ENCODE measurements at places on chromosomes 4 and X.

DNA sequence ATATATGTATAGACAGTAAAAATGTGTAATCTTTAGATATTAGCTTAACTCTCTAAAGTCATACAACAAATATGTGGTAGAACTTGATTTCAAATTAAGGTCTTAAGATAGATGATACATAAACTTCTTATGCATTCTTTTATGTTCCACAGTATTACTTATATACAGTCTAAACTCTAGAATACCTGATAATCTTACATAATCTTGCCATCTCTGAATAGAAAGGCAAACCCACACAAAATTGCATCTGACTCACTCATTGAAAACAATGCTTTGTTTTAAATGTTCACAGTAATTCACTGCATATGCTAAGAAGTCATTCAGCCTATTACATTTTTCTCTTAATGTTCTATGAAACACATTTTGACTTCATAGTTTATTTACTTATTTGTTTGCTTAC is 10.1 kb downstream of the SULT1B1 start:
- DNase-seq = no peak

DNA sequence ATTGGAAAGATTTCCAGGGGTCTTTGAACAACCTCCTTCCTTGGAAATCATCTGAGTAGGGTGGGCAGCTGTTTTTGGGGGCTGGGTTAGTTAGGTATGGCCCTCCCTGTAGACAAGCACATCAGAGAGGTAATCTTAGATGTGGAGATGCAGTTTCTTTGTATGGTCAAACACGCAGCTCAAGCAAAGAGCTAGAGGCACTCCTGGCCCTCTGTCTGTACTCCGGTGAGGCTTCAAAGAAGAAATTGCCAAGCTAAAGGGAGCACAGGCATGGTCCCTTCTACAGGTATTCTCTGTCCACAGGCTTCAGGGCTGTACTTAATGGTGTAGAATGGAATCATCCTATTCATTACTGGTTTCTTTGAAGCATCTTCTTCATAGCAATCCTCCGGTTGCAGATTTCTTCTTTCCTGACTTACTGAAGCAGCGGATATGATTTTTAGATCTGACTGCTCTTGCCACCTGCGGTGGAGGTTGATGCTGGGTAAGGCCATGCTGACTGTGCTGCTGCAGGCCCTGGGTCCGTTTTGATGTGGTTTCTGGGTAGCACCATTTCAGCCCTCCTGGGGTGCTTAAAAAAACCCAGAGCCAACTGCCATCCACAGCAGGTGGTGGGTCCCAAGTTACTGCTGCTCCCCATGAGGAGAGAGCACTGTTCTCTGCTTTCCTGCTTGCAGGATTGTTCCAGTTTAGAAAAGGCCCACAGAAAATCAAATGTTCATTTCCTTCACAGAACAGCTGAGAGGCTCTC is 318.9 kb upstream of the GATB start:
- DNase-seq = no peak

DNA sequence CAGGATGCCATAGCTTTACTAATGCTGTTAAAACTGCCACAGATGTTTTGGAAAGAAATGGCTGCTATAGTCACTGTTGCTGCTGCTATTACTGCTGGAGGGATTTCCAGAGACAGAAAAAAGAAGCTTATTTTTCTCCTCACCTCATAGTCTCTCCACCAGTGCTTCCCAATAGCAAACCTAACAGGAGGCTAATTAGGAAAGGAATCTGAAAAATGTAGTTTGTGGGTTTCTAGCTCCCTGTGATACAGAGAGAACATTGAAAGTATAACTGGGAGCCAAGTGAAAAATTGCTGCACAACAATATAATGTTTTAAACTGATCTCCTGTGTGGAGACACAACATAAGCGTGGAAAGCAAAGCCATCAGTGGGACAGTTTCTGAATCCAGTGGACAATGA is 8.6 kb upstream of the TSPAN7 start:
- DNase-seq = no peak

DNA sequence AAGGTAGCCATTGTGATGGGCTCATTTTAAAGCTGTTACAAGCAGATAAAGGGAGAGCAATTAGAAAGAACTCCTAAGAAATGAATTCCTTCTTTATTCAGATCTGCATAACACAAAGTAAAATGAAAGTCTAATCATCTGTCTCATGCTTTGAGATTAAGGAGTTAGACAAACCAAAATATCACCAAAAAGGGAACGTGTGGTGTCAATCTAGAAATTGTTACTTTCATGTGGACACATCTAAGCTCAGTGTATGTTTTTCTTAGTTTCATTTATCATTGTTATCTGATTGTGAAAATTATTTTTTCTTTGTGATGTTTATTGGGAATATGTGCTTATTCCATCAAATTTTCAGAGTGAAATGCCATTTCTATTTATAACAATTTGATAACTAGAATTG is 80.3 kb downstream of the BANK1 start:
- no peak for DNase-seq

DNA sequence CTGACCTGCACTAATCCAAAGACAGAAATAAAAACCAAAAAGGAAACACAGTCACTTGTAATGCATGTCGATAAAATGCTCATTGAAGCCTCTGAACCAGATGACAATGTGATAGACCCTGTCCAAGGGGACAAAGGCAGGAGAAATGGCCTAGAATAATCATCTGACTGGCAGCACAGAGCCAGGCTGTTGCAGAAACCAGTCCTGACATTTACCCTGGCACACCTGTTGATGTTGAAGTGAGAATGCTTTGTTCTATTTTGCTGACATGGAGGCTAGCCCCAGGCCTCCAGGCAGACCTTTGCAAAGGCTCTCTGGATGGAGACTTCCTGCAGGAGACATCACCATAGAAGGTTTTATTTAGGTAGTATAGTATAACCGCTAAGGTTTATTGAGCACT is 41.0 kb downstream of the TFDP3 start:
- no peak for DNase-seq

DNA sequence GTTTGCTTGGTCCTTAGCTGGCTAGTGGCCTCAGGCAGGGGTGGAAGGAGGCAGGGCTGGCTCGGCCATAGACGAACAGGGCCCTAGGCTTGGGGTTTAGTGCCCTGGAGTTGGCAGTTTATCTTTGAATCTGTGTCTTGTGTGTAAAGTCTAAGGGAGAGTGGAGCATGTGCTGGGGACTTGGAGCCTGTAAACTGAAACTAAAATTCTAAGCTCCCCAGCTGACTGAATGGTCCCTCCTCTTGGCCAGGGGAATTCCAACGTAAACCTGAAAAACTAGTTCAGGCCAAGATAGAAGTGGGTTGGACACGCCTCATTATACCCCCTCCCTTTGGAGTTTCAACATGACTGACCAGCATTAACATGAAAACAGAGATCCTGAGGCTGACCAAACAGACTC is 46.1 kb upstream of the GPR78 start:
- no peak for DNase-seq

DNA sequence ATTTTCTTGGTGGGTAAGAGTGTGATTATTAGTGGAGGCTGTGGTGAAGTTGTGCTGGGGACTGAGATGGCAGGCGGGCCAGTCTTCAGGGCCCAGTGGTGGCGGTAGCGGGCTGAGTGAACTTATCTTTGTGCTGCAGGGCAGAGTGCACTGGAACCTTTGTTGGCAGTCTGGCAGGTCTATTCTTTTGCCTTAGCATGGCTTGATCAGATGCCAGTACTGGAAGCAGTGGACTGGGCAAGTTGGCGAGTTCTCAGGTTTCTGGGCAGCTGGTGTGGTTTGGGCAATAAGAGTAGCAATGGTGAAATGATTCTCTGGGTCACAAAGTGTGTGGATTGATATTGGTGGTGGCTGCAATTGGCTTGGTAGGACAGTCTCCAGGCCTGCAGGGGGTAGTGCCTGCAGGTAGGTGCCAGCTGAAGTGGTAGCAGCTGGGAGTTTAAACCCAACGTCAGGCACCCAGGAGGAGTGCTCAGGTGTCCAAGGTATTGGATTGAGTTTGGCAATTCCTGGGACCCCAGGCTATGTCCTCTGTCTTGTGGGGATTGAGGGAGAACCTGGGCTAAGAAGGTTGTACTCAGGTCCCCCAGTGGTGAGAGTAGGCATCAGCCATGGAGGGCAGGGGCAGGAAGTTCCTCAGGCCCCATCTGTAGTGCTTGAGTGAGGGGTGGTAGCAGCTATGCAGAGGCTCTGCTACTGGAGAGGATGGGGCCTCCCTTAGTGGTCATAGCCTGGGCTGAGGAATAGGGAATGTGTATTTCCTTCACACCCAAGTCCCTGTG is 34.9 kb upstream of the SLC25A14 start:
- no peak for DNase-seq

DNA sequence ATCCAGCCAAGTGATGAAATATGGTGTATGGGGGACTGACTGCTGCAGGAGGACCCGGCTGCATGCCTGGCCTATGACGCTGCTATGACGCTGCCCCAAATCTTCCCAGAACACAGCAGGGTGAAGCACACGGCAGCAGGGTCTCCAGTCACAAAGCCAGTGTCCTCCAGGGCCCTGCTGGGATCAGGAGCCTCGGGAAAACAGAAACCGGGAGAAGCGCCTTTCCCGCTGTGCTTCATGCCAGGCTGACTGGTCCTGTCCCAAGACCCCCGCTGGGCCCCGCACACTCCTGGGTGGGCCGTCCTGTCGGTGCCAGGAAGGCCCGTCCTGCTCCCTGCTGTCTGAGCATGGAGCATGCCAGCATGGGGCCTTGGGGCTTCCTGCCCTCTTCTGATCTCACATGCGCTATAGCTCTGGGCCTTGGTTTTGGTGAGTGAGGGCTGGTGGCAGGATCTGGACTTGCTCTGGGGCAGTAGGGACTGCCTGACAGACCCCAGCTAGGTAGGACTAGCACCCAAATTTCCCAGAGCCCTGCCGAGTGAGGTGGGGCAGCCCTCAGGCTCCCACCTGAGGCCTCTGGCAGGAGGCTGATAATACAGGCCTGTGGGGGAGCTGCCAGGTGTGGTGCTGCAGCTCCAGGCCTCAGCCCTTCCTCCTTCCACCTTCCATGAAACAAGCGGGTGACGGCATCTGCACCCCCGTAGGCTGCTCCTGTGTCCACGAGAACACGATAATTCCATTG is 64.0 kb downstream of the ACOX3 start:
- DNase-seq = no peak

- DNase-seq = no peak
Observed at GRCh38 chrX:12824944-12825343, 33.7 kb downstream of the PRPS2 start.

- DNase-seq = no peak
Observed at GRCh38 chr4:139267301-139267700, 12.7 kb downstream of the MGARP start.

DNA sequence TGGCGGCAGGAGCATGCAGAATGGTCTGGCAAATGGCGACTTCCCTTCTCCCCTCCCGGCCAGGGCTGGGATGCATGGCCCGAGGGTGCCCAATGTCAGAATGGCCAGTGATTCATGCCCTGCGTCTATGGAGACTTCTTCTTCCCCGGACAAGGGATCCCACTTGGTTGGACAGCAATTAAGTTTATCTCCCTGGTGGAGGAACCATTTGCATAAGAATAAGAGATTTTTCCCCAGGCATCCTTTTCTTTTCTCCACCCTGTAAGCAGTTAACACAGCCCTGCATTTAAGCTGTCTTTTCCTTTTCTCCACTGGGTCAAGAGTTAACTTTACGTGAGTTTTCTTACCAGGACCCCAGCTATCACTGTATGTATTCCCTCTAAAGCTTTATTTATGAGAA is 856.6 kb downstream of the GLUD2 start:
- no peak for DNase-seq

DNA sequence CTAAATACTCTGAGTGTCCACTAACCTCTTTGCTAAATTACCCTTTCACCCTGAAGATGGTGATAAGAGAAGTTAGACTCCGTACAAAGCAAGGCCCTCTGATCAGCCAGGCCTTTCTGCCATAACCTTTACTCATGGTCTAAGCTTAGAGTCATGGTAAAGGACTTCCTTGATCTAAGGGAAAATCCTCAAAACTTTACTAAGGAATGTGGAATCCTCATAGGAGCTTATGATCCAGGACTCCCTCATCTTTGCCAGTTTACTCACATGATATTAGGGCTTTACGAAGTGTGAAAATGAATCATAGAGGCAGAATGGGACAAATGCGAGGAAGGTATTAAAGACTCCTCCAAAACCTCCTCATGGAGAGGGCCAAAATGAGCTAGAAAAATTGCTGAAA is 7.9 kb upstream of the FAM13A start:
- DNase-seq = no peak

DNA sequence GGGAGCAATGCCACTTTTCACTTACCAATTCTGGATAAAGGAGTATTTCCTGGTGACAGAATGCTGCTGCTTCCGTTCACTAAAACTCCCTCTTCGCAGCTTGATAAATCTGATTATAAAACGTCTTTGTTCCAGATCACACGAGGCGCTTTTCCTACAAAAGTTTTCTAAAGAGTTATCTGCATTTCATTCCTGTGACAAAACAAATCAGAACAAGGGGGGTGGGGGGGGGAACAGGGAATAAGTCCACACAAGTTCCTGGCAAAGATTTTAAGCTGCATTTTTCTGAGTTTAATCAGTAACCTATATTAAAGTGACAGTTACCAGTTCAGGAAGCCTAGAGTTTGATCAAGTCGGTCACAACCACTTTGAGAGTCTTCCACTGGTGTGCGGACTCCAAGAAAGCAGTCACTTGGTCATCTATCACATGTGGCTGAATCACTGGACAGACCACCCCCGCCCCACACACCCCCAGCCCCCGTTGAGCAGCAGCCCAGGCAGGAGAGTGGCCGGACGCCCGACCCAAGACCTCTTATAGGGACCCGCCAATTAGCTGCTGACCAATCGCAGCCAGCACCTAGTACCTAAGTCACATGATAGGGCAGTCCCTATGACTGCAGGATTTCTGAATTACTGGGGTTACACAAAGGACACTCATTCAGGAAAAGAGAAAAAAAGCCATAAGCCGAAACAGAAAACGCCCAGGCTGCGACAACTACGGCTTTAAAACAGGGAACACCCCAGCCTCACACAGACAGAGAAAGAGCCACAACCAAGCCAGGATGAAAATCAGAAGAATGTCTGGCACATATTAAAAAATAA is 569.3 kb upstream of the DIPK2B start:
- no peak for DNase-seq

DNA sequence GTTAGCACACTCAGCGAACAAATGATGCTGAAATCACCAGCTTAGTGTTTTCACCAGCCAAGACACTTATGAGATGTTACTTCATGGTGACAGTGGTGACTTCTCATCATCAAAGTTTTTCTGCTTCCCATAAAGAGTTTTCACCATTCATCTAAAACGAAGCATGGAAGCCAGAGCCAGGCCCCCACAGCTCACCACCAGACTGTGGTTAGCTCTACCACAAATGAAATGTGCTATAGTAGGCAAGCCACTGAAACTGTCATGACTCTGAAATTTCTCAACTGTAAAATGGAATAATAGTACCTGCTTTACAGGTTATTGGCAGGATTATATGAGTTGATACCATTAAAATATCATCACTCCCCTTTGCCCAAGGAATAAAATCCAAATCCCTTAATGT is 56.4 kb upstream of the HHIP start:
- DNase-seq = no peak

DNA sequence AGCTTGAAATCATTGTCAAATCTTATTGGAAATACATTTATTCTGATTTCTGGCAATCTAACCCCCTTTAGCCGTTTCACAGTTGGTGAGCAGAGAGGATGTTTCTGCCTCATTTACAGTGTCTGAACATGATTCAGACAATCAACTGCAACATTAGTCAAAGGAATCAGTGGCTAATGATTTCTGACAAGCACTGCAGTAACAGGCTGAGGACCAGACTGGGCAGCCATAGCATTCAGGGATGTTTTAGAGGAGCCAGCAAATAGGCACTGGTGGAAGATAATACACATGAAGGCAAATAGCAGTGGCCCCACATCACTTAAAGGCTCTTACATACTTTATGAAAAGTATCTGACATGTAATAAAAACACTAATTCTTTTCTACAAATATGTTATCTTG is 102.8 kb downstream of the TTC29 start:
- no peak for DNase-seq

- no peak for DNase-seq
Observed at GRCh38 chr4:53479736-53480525, 102.5 kb downstream of the FIP1L1 start.
